Activated CD4-positive, alpha-beta T cell treated with anti-CD3 and anti-CD28 coated beads for 36 hours (primary cell): ENCODE measurements at places on chromosomes 5 and 9. TPM values are rescaled to one million over a fixed set of nuclear protein-coding genes. Genes with fewer than 3 reads are reported as not detected.

DNA sequence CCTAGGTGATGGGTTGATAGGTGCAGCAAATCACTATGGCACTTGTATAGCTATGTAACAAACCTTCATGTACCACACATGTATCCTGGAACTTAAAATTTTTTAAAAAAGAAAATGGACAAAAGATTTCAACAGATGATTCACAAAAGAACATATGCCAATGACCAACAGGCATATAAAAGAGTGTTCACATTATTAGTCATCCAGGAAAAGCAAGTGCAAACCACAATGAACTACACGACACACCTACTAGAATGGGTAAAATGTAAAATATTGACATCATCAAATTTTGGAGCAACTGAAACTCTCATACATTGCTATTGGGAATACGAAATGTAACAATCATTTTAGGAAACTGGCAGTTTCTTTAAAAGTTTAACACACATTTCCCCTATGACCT is 109.9 kb downstream of the YIPF5 start:
- DNase-seq: no peak

SHROOM1 gene
- 0.63 TPM for total RNA-seq

IL4 gene
- 0.77 TPM for total RNA-seq

DNA sequence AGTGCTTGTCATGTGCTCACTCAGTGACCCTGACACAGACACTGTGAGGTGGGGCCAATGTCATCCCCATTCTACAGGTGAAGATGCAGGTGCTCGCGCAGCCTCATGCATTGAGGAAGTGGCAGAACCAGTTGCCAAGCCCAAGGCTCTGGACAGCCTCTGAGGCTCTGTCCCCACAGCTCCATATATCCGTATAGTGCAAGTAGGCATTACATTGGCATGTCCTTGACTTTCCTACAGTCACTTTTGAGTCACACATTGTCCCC is 58.8 kb upstream of the ANGPTL2 start:
- DNase-seq: no peak

GRCh38 chr5:65961633-65962032 is 35.3 kb downstream of the ERBIN start:
- DNase-seq: peak; percentile 28

- no peak for DNase-seq
Measured at GRCh38 chr5:62475072-62475471, 62.5 kb downstream of the IPO11 start.
